ENCODE measurements at places on chromosomes 2 and 18.

DNA sequence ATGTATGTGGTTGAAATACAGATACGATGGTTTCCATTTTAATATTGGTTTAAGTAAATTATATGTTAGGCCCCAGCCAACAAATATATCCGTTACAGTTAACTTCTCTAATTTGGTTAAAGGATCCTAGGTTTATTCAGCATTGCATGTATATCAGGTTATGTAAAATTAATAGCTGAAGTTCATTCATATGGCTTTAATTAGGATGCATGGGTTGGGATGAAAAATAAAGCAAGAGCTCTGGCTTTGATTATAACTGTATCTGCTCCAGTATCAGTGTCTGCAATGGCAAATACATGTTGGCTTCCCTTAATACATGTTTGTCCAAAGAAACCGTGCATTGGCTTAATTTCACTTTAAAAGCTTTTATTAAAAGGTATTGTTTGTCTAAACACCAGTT lies 435.7 kb upstream of the SETBP1 start:
- DNase-seq: no peak

DNA sequence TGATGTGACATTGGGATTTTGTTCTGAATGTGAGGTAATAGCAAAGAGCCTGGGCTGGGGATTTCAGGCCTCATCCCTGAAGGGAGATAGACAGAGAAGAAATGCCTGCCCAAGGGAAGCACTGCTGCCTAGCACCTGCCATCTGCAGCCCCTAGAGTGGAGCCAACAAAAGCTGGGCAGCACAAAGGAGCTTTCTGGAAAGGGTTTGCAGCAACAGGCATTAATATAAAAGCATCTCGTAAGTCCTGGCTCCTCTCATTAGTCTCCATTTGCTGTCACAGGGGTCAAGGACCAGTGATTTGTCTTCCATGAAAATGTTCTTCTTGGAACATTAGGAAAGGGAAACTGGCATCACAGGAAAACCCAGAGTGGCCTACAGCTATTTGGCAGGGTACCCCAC lies 157.2 kb upstream of the SLC14A2 start:
- DNase-seq: no peak

DNA sequence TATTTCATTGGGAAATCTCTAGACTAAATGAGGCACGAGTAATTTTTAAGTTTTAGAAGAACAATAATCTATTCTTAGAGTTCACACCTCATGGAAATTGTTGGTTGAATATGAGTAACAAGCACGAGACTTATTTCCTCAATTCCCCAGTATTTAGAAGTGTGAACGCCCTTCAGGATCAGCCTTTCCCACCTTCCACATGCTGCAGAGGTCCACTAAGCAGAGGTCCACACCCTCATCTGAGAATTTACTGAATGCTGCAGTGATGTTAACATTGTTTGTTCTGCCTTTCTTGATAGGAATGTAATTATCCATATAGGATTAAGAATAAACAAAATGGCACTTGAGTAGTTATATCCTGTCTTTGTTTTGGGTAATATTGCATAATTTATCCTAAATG lies 41.8 kb downstream of the LTBP1 start:
- no peak for DNase-seq

- peak; percentile 86 for DNase-seq
These were observed at the start of gene B3GNT2 for GRCh38 chr2:62195421-62196277. B3GNT2 (plus strand) TSS chr2:62196115; CDS start chr2:62222221, 26,106 bp downstream.

DNA sequence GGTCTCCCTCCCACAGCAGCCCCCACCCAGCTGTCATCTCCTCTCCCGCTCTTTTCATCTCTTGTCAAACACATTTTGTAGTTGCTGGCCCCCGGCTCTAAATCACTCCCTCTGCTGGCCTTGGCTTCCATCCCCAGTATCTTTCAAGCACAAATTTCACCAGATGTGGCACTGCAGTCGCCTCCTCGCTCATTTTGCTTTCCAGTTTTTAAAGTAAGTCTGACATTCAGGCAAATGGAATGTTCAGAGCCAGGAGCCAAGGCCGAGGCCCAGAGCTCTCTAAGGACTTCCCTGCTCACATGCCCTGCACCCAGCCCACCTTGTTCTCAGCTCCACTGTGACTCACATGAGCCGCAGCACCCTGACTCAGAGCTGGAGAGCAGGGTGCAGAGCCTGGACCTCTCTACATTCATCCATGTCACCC lies 158.4 kb downstream of the GALNT14 start:
- DNase-seq: no peak

GRCh38 chr2:113209011-113209645 lies 35.4 kb downstream of the PSD4 start:
- DNase-seq: no peak

- DNase-seq: no peak
These were observed 140.3 kb downstream of the ARL6IP6 start for GRCh38 chr2:152858594-152859265.

All from hematopoietic multipotent progenitor cell treated with erythropoietin and hydrocortisone succinate and interleukin-3 and kit ligand, for 15 days (in vitro differentiated cells).